ENCODE measurements at places on chromosomes 5 and 9. TPM values are rescaled to one million over a fixed set of nuclear protein-coding genes. Genes with fewer than 3 reads are reported as not detected.

ANKRD31 gene
- total RNA-seq, result 0.09 TPM

GRCh38 chr5:119078071-119078846, 7.4 kb downstream of the DMXL1 start:
- H3K4me3 ChIP-seq, result no peak overlapping the region
- H3K27ac ChIP-seq, result no peak overlapping the region
- no peaks in the 10 kb centered on the region for H3K27me3 ChIP-seq
- H3K4me1 ChIP-seq, result peaks cover 24% of the 10 kb centered on the region

ANKRD34B gene
- total RNA-seq, result 0.06 TPM

DNA sequence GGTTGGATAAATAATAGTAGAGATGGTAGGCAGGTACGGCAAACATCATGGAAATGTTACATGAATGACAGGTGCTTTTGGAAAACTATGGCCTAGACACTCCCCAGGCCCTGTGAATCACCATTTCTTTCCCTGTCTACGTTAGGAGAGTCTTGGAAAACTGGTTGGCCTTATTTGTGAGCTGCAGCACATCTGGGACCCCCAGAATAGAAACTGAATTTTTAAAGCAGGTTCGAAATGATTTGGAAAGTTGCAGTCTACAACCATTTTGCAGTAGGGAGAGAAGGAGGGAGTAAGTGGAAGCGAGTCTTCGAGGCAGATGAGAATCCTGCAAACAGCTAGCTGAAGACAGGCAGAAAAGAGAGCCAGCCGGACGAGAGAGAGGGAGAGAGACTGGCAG, 13.0 kb downstream of the C1QTNF2 start:
- H3K36me3 ChIP-seq, result no peaks in the 10 kb centered on the region
- no peak overlapping the region for H3K4me3 ChIP-seq
- no peaks in the 10 kb centered on the region for H3K27me3 ChIP-seq
- no peaks in the 10 kb centered on the region for H3K4me1 ChIP-seq

GRCh38 chr5:84623019-84623418, 238.3 kb upstream of the EDIL3 start:
- no peaks in the 10 kb centered on the region for H3K27me3 ChIP-seq
- DNase-seq, result no peak
- H3K27ac ChIP-seq, result no peak overlapping the region
- no peaks in the 10 kb centered on the region for H3K4me1 ChIP-seq

DNA sequence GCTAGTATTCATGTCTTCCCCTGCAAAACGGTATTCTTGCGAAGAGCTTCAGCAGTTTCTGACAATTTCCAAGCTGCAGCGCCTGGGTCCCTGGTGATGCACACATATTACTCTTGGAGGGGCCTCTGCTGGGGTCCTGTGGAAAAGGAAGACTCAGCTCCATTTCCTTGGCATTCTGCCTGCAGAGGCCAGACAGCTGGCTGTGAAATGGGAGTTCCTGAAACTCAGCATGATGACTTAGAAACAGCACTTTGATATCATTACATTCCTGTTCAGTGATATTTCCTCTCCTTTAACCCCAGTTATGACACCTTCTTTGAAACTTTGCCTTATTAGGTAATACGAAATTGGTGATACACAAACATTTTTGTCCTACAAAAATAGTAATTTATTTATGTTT, 98.5 kb downstream of the APBA1 start:
- no peaks in the 10 kb centered on the region for H3K36me3 ChIP-seq
- no peak for DNase-seq
- no peak overlapping the region for H3K4me3 ChIP-seq
- no peaks in the 10 kb centered on the region for H3K27me3 ChIP-seq

DNA sequence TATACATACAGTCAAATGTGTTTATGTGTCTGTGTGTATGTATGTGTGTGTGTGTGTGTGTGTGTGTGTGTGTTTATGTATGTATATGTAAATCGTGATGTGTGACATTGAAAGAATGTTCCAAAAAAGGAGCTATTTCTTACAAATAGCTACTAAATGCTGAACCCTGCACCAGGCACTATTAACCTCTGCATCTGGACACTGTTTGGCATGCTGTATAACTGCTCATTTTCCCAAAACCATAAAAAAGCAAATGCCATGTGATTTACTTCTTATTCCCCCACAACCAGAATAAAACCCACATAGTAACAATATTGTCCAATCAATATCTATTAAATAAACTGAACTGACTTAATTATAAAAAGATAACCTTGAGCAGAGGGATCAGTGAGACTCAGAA, 91.1 kb downstream of the NR6A1 start:
- peak overlapping the region; percentile 70 for H3K27ac ChIP-seq
- H3K27me3 ChIP-seq, result no peaks in the 10 kb centered on the region
- 0 out of 3 replicates have a peak, but pooled peaks cover 7% of the 10 kb centered on the region for H3K36me3 ChIP-seq
- DNase-seq, result no peak
- no peak overlapping the region for H3K4me3 ChIP-seq

C9orf43 gene
- 0.31 TPM for total RNA-seq

GRCh38 chr5:155729684-155730059, 597.3 kb upstream of the SGCD start:
- H3K4me3 ChIP-seq, result no peak overlapping the region
- DNase-seq, result no peak
- H3K27ac ChIP-seq, result no peak overlapping the region
- no peaks in the 10 kb centered on the region for H3K4me1 ChIP-seq
- no peaks in the 10 kb centered on the region for H3K36me3 ChIP-seq
- H3K27me3 ChIP-seq, result peaks cover 12% of the 10 kb centered on the region

GRCh38 chr9:120693700-120694008, 20.6 kb downstream of the MEGF9 start:
- H3K27ac ChIP-seq, result no peak overlapping the region
- peak; percentile 43 for DNase-seq
- no peak overlapping the region for H3K4me3 ChIP-seq
- no peaks in the 10 kb centered on the region for H3K36me3 ChIP-seq
- H3K27me3 ChIP-seq, result no peaks in the 10 kb centered on the region
- H3K4me1 ChIP-seq, result peaks cover 39% of the 10 kb centered on the region

UBLCP1 gene
- total RNA-seq, result 12.6 TPM

GRCh38 chr5:79590396-79590999, 21.7 kb upstream of the TENT2 start:
- no peak overlapping the region for H3K27ac ChIP-seq
- no peak for DNase-seq
- H3K36me3 ChIP-seq, result no peaks in the 10 kb centered on the region
- no peaks in the 10 kb centered on the region for H3K27me3 ChIP-seq

DNA sequence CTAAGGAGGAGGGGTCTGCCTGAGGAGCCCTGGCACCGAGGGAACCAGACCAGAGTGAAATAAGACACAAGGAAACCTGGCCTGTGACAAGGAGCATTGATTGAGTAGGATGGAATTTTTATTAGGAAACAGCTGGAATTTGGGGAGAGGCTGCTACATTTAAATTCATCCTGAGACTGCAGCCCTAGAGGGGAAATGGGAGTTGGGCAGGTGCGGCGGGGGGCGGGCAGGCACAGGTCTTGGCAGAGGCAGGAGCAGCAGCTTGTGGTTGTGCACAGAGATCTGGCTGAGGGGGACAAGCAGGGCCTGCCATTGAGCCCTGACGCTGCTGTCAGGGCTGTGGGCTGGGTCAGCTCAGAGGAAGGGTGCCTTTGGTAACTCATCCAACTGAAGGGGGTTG, 71.6 kb downstream of the PCDH1 start:
- H3K36me3 ChIP-seq, result no peaks in the 10 kb centered on the region
- peaks cover 11% of the 10 kb centered on the region for H3K27me3 ChIP-seq
- no peaks in the 10 kb centered on the region for H3K4me1 ChIP-seq
- no peak overlapping the region for H3K27ac ChIP-seq
- DNase-seq, result no peak

OR1J2 gene
- total RNA-seq, result not detected

DNA sequence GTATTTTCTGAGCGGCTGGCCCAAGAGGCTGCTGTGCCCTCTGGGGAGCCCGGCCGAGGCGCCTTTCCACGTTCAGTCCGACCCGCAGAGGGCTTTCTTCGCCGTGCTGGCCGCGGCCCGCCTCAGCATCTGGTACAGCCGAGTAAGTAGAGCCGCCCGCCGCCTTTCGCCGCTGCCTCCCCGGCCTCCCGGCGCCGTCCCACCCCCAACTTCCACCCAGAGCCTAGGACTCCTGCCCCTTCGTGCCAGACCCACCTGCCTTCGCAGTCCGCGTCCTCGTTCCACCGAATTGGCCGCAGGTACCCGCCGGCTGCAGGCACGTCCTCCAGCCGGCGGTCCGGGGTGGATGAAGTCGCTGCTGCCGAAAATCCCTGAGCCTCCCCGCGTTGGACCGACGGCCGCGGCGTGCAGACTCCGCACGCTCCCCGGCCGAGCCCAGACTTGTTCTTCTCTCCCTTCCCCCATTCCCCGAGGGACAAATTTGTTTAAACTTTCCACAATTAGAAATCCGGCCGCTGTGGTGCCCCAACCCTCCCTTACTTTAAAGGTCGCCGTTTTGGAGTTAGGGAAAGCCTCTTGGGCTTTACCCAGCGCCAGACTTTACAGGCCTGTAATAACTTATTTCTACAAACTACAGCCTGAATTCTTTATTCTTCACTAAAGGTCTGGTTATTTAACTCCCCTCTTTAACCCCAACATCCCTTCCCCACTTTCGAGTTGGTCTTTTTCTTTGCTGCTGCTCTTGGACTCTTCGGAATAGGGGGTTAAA, 589 bp downstream of the RIC1 start:
- DNase-seq, result no peak
- peak overlapping the region; percentile 80 for H3K27ac ChIP-seq
- H3K4me3 ChIP-seq, result peak overlapping the region; percentile 89
- peaks cover 47% of the 10 kb centered on the region for H3K4me1 ChIP-seq

- DNase-seq, result no peak
- H3K27me3 ChIP-seq, result peaks cover 27% of the 10 kb centered on the region
- no peak overlapping the region for H3K4me3 ChIP-seq
- no peak overlapping the region for H3K27ac ChIP-seq
- H3K36me3 ChIP-seq, result no peaks in the 10 kb centered on the region
- no peaks in the 10 kb centered on the region for H3K4me1 ChIP-seq
These were observed 36.6 kb upstream of the GABRP start for GRCh38 chr5:170746961-170747340.

GRCh38 chr5:132368186-132368585, 1.3 kb upstream of the SLC22A5 start:
- no peak overlapping the region for H3K27ac ChIP-seq
- no peak overlapping the region for H3K4me3 ChIP-seq
- H3K4me1 ChIP-seq, result peaks cover 30% of the 10 kb centered on the region
- no peak for DNase-seq

GRCh38 chr9:134888603-134889190, 8.1 kb downstream of the FCN2 start:
- H3K27me3 ChIP-seq, result peaks cover 5% of the 10 kb centered on the region
- no peaks in the 10 kb centered on the region for H3K4me1 ChIP-seq
- H3K36me3 ChIP-seq, result no peaks in the 10 kb centered on the region
- no peak for DNase-seq
- H3K27ac ChIP-seq, result no peak overlapping the region

DNA sequence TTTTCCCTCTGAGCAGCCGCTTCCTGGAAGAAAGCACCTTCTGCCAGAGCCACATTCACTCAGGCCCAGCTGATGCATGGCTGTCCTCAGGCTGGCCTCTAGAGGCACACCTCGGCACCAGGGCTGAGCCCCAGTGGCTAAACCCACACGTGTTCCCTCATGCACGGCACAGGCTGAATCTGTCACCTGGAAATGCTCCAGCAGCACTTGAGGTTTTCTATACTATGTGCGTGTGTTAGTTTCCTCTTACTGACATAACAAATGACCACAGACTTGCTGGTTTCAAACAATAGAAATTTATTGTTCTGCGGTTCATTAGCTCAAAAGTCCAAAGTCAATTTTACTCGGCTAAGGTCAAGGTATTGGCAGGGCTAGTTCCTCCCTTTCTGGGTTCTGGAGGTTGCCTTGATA, 141.4 kb downstream of the LRRC70 start:
- H3K4me3 ChIP-seq, result no peak overlapping the region
- no peaks in the 10 kb centered on the region for H3K27me3 ChIP-seq
- H3K36me3 ChIP-seq, result no peaks in the 10 kb centered on the region
- no peak overlapping the region for H3K27ac ChIP-seq
- peak; percentile 30 for DNase-seq

DNA sequence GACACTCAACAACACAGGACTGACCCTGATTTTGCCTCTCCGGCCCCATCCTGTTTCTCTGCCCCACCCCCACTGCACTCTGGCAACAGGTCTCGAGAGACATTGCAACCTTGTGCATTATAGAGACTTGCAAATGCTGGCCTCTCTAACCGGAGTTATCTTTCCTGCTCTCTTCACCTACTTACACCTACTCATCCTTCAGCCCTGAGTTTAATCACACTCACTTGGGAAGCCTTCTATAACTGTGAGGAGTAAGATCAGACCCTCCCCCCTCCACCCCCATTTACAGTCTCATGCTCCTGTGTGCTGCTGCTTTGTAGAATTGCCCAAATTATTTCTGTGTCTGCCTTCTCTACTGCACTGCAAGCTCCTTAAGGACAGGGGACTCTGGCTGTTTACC, 42.8 kb downstream of the WWC1 start:
- no peaks in the 10 kb centered on the region for H3K36me3 ChIP-seq
- H3K4me3 ChIP-seq, result no peak overlapping the region
- H3K4me1 ChIP-seq, result peaks cover 35% of the 10 kb centered on the region
- no peaks in the 10 kb centered on the region for H3K27me3 ChIP-seq
- no peak overlapping the region for H3K27ac ChIP-seq
- no peak for DNase-seq

ZNF366 gene
- not detected for total RNA-seq

GRCh38 chr9:126517833-126518356, 95.8 kb upstream of the LMX1B start:
- no peaks in the 10 kb centered on the region for H3K36me3 ChIP-seq
- peaks cover 67% of the 10 kb centered on the region for H3K4me1 ChIP-seq
- peak overlapping the region; percentile 32 for H3K27ac ChIP-seq

PCDHGB6 gene
- total RNA-seq, result not detected

TLE4 gene
- total RNA-seq, result 2.0 TPM

GRCh38 chr9:105004466-105005090, 76.6 kb upstream of the ABCA1 start:
- H3K36me3 ChIP-seq, result no peaks in the 10 kb centered on the region
- peaks cover 5% of the 10 kb centered on the region for H3K4me1 ChIP-seq
- DNase-seq, result no peak
- H3K4me3 ChIP-seq, result no peak overlapping the region
- no peaks in the 10 kb centered on the region for H3K27me3 ChIP-seq

PCDHB13 gene
- total RNA-seq, result 0.80 TPM

ST8SIA4 gene
- total RNA-seq, result not detected

DNA sequence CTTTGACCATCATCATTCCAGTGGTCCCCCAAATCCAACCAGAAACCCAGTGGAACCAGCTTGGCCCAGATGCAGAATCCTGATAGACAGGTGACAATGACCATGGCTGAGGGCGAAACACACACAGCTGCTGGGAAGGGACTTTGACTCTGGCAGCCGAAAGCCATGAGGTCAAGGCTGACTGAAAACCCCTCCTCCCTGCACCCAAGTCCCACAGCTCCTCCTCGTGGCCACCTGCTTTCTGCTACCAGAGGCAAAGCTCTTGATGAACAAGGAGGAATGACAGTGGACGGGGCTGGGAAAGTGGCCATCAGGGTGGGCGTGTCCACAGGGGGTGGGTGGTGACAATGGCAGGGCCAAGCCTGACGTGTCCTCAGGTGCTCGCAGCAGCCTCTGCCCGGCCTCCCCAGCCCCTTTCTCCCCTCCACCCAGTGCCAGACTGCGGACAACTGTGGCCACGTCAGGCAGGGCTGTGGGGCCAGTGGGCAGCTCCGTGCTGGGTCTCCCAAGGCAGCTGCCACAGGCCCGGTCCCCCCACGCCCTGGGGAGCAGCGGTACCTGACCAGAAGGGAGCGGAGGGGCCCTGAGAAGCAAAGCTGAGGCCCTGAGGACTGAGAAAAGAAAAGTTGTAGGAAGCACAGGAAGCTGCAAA, 30.8 kb upstream of the SARDH start:
- H3K4me3 ChIP-seq, result no peak overlapping the region
- DNase-seq, result peak; percentile 83
- H3K27ac ChIP-seq, result peak overlapping the region; percentile 36

Data from HepG2 (cell line).